ENCODE measurements at places on chromosomes 3 and 15. TPM values are rescaled to one million over a fixed set of nuclear protein-coding genes. Genes with fewer than 3 reads are reported as not detected.

POPDC2 gene
- total RNA-seq = 38.7 TPM

XXYLT1 gene
- total RNA-seq = 0.92 TPM

FGF12 gene
- total RNA-seq = 1.2 TPM

RTP4 gene
- total RNA-seq = 0.39 TPM

DNA sequence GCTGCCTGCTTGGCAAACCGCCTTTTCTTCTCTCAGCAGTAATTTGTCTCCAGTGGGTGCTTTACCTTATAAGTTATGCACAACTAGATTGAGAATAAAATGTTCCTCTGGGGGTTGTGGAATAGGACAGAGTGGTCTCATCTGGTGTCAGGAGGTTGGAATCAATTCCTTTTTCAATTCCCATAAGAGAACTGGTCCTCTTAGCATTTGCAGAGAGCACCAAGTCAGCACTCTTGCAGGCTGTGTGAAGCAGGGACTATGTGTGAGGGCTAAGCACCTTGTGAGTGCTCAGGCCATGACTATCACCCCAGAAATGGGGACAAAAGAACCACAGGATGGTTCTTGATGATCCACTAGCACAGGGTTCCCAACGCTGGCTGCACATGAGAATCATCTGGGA lies 163.6 kb upstream of the UMPS start:
- H3K4me3 ChIP-seq = no peak overlapping the region
- no peaks in the 10 kb centered on the region for H3K4me1 ChIP-seq
- no peaks in the 10 kb centered on the region for H3K27me3 ChIP-seq
- no peaks in the 10 kb centered on the region for H3K36me3 ChIP-seq
- H3K27ac ChIP-seq = no peak overlapping the region

DNA sequence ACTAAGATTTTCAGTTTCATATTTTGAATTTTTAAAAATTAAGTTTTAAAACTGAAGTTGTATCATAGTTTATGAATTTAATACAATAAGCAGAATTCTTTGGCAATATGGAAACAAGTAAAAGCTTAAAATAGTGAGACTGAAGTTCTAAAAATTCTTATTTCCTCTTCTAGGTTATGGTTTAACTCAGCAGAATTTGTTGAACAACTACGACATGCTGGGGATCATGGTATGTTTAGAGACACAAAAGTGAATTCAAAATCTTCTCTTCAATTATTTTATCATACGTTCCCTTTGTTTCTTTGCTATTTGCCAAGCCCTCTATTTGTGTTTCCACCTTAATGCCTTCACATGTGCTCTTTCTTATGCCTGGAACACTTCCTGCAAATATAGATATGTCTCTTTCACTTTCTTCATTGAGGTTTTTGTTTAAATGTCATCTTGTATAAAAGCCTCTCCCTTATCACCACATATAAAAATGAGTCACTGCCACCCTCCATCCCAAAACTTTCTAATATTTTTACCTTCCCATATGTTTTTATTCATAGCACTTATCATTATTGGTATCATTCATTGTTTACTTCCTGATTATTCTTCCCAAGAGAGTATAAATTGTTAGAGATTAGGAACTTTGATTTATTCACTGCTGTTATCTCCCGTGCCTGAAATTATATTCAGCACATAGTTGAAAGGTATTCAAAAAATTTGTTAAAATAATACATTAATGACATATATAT lies 6.4 kb downstream of the SUCNR1 start:
- no peak overlapping the region for H3K4me3 ChIP-seq
- no peaks in the 10 kb centered on the region for H3K27me3 ChIP-seq
- H3K36me3 ChIP-seq = no peaks in the 10 kb centered on the region
- H3K27ac ChIP-seq = no peak overlapping the region
- no peak for DNase-seq

DNA sequence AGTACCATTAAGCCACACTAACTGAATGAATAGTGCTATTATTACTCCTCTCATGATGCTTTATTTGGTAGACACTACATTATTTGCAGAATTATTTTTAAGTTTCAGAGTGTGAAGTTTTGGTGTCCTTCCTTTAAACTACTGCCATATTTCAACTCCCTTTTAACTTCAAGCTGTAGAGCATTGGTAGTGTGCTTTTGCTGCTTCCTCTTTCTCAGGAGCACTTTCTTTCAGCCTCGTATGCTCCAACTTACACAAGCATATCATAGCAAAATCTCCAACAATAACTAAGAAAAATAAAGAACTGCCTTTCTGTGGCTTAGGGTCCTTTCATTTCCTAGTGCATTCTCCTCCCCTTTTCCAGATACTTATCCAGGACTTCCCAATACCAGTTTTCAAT lies 476.4 kb upstream of the AGTR1 start:
- no peak for DNase-seq
- H3K4me1 ChIP-seq = no peaks in the 10 kb centered on the region
- H3K4me3 ChIP-seq = no peak overlapping the region
- no peaks in the 10 kb centered on the region for H3K36me3 ChIP-seq

DNA sequence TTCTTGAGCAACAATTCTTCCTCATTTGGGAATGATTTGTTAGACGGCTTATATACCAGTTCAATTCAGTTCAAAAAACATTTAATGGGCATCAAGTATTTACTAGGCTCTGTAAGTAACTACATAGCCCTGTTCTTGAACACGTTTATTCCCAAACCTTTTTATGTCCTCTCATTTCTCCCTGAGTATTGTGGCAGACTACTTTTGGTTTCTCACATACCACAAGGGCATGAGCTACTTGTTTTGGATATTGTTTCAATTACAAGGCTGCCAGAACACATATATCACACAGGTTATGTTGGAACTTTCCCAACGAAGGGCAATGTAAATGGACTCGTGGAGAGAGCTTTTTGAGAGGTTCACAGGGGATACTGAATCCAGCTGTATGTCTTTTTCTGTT lies 363.8 kb upstream of the NAALADL2 start:
- no peak for DNase-seq
- H3K4me3 ChIP-seq = no peak overlapping the region
- H3K27ac ChIP-seq = no peak overlapping the region
- no peaks in the 10 kb centered on the region for H3K36me3 ChIP-seq
- H3K4me1 ChIP-seq = peaks cover 14% of the 10 kb centered on the region

- no peak overlapping the region for H3K4me3 ChIP-seq
- peak overlapping the region; percentile 59 for H3K27ac ChIP-seq
- H3K27me3 ChIP-seq = no peaks in the 10 kb centered on the region
- H3K4me1 ChIP-seq = peaks cover 9% of the 10 kb centered on the region
- no peaks in the 10 kb centered on the region for H3K36me3 ChIP-seq
Observed at GRCh38 chr3:42846685-42847522, 28.8 kb downstream of the CYP8B1 start.

- no peak overlapping the region for H3K4me3 ChIP-seq
- no peak overlapping the region for H3K27ac ChIP-seq
- no peak for DNase-seq
- H3K4me1 ChIP-seq = no peaks in the 10 kb centered on the region
- no peaks in the 10 kb centered on the region for H3K27me3 ChIP-seq
Observed at GRCh38 chr3:30602946-30603345, 3.5 kb upstream of the TGFBR2 start.

GRCh38 chr3:23182996-23183513 lies 20.1 kb upstream of the UBE2E2 start:
- H3K27ac ChIP-seq = no peak overlapping the region
- no peaks in the 10 kb centered on the region for H3K27me3 ChIP-seq
- no peak for DNase-seq
- H3K4me1 ChIP-seq = no peaks in the 10 kb centered on the region
- H3K36me3 ChIP-seq = no peaks in the 10 kb centered on the region

DNA sequence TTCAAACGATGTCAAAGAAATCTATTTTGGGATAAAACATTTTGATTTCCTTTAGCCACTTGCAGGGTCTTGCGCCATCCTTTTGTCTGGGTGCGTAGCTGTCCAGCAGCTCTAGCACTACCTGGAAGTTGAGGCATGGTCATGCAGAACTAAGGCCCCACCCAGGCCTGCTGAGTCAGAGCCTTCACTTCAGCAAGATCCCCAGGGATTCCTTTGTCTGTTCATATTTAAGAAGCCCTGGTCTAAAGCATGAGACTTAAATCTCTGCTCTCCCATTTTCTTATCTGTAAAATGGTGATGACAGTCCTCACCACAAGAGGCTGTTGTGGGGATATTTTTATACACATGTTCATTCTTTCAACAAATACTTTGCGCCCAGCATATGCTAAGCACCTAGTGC lies 99.0 kb upstream of the CTDSPL start:
- no peak for DNase-seq
- H3K4me1 ChIP-seq = peaks cover 15% of the 10 kb centered on the region
- H3K4me3 ChIP-seq = no peak overlapping the region

- H3K27ac ChIP-seq = no peak overlapping the region
- DNase-seq = no peak
- peaks cover 41% of the 10 kb centered on the region for H3K4me1 ChIP-seq
- H3K4me3 ChIP-seq = no peak overlapping the region
Observed at GRCh38 chr15:70262171-70262570, 164.5 kb upstream of the TLE3 start.

- no peak overlapping the region for H3K4me3 ChIP-seq
- no peaks in the 10 kb centered on the region for H3K36me3 ChIP-seq
- DNase-seq = no peak
- H3K27me3 ChIP-seq = no peaks in the 10 kb centered on the region
- H3K4me1 ChIP-seq = peaks cover 36% of the 10 kb centered on the region
Observed at GRCh38 chr3:65564483-65564882, 474.2 kb downstream of the MAGI1 start.

DNA sequence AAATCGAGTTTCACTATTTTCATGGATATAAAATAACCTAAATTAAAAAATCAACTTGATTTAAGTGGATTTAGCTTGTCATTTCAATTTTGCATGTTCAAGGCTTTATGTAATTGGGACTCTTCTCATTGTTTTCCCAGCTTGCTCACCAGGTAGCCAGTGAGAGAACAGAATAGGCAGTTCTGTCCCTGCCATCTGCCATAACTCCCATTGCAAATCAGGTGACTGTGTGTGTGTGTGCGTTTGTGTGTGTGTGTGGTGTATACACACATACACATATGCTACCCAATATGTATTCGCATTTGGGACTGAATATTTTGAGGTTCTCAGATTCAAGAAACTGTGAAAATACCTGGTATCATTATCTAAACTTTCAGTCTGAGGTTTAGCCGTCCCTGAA lies 1069.8 kb downstream of the IGSF11 start:
- no peak overlapping the region for H3K4me3 ChIP-seq
- no peak overlapping the region for H3K27ac ChIP-seq
- no peaks in the 10 kb centered on the region for H3K27me3 ChIP-seq
- no peaks in the 10 kb centered on the region for H3K4me1 ChIP-seq
- DNase-seq = no peak

GRCh38 chr3:127354761-127355160 lies 66.9 kb upstream of the PRR20G start:
- no peak overlapping the region for H3K4me3 ChIP-seq
- no peak overlapping the region for H3K27ac ChIP-seq
- H3K36me3 ChIP-seq = no peaks in the 10 kb centered on the region
- H3K4me1 ChIP-seq = no peaks in the 10 kb centered on the region

- H3K27me3 ChIP-seq = no peaks in the 10 kb centered on the region
- no peak overlapping the region for H3K27ac ChIP-seq
- no peak overlapping the region for H3K4me3 ChIP-seq
Observed at GRCh38 chr3:192494174-192494573, 233.2 kb downstream of the FGF12 start.

DNA sequence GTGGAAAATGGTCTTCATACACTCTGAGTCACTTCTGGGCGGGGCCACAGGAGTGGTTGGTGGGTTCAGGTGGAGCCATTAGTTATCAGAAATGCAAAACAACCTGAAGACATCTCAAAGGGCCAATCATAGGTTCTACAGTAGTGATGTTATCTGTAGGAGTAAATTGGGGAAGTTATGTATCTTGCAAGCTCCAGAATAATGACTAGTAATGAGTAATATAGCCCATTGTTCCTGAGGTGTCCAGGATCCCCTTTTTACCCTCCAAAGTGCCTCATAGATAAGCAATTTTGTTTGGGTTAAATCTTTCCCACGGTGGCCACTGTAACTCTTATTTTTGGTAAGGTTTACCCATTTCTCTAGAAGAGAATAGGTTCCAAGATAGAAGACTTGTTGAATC lies 91.7 kb downstream of the PIK3R4 start:
- no peaks in the 10 kb centered on the region for H3K27me3 ChIP-seq
- DNase-seq = no peak
- H3K27ac ChIP-seq = no peak overlapping the region
- no peak overlapping the region for H3K4me3 ChIP-seq

- no peak overlapping the region for H3K27ac ChIP-seq
- no peaks in the 10 kb centered on the region for H3K36me3 ChIP-seq
- no peak for DNase-seq
- no peaks in the 10 kb centered on the region for H3K27me3 ChIP-seq
- no peak overlapping the region for H3K4me3 ChIP-seq
Observed at GRCh38 chr3:47464588-47464987, 11.2 kb downstream of the SCAP start.

- H3K27me3 ChIP-seq = no peaks in the 10 kb centered on the region
- DNase-seq = no peak
- H3K36me3 ChIP-seq = no peaks in the 10 kb centered on the region
Observed at GRCh38 chr3:62795978-62796657, 79.1 kb downstream of the CADPS start.
